ENCODE measurements at places on chromosomes 16 and 17.

- no peak for DNase-seq
Observed at GRCh38 chr17:14886200-14886739, 378.9 kb downstream of the PMP22 start.

- DNase-seq, result no peak
Observed at GRCh38 chr17:2055292-2056205, 646 bp downstream of the HIC1 start.

- no peak for DNase-seq
Observed at GRCh38 chr17:31318851-31319661, 2.4 kb downstream of the EVI2A start.

DNA sequence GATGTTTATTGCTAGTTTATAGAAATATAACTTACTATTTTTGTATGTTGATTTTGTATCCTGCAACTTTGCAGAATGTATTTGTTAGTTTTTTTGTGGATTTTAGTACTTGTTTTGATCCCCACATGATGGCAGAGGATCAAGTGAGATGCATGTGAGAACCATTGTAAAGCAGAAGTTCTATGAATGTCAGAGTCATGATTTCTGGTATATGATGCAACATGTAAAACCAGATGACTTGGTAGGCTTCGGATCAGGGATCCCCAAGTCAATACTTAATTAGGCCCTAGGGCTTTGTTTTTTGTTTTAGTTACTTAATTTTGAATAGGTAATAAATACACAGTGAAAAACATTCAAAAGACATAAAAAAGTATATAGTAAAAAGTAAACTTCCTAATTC, 45.8 kb downstream of the ESRP2 start:
- DNase-seq, result no peak

- no peak for DNase-seq
Observed at GRCh38 chr17:57553991-57554825, 190.9 kb downstream of the CCDC182 start.
